ENCODE measurements at places on chromosomes 3 and 15.

- DNase-seq: no peak
These were observed 68.1 kb downstream of the PFN2 start for GRCh38 chr3:149902498-149903139.

- no peak for DNase-seq
These were observed 64.4 kb downstream of the NSMCE3 start for GRCh38 chr15:29205186-29205585.

GRCh38 chr15:32643907-32644445 lies 2.5 kb downstream of the SCG5 start:
- no peak for DNase-seq

- no peak for DNase-seq
These were observed 22.5 kb downstream of the KIF7 start for GRCh38 chr15:89632563-89633430.

- DNase-seq: no peak
These were observed 465.8 kb downstream of the FOXP1 start for GRCh38 chr3:71117572-71118247.

DNA sequence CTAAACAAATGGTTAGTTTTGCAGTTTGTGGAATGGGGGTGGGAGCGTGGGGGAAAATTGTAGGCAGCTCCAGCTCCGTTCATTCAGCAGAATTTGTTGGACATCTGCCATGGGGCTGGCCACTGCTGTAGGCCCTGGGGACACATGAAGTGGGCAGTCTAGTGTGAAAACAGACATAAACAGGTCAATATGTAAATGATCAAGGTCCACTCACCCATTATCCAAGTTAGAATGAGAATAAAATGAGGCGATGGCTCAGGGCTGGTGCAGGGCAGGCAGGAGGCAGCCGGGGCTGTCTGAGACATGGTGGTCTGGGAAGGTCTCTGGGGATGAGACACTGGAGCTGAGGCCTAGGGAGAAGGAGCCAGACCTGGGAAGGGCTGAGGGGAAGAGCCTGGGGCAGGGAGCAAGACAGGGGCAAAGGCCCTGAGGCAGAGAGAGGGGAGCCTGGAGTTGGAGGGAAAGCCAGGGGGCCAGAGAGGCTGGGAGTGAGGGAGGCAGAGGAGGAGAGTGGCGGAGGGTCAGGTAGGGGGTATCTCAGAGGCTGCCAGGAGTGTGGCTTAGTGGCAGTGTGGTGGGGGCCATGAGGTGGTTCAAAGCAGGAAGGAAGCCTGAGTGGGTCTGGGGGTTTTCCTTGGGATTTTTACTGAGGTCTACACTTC lies 6.2 kb upstream of the SLC6A6 start:
- no peak for DNase-seq

DNA sequence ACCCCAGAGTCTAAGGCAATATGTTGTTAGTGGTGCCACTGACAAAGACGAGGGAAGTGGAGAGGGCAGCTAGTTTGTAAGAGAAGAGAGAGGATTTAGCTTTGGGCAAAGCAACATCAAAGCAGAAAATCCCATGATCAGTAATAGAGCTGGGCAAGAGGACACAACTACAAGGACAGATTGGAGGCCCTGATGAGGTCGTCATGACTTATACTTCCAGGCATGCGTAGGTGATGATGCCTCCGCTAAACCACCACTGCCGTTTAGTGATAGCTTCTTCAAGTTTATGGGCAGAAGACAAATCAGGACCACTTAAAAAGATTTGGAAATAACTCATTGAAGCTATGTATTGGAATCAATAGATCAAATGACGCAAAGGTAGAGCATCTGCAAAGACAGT lies 2.6 kb downstream of the HRG start:
- DNase-seq: no peak

- DNase-seq: no peak
These were observed 13.0 kb upstream of the SLC28A1 start for GRCh38 chr15:84871428-84871985.

- DNase-seq: no peak
These were observed 87.5 kb downstream of the ADAMTS17 start for GRCh38 chr15:100254285-100254684.

DNA sequence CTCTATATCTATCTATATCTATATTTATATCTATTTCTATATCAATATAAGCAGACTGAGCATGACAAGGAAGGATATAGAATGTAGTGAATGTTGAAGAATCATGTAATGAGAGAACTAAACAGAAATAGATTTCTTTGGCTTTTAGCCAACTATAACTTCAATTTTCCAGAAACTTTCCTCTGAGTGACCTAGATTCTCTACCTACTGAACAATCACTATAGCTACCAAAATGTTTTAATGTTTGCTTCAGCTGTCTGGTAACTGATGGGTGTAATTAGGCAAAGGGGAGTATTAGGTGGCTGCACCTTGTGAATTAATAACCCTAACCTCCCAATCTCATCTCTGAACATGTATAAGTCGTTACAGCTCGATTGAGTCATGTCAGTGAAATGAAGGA lies 76.4 kb upstream of the ROBO1 start:
- no peak for DNase-seq

DNA sequence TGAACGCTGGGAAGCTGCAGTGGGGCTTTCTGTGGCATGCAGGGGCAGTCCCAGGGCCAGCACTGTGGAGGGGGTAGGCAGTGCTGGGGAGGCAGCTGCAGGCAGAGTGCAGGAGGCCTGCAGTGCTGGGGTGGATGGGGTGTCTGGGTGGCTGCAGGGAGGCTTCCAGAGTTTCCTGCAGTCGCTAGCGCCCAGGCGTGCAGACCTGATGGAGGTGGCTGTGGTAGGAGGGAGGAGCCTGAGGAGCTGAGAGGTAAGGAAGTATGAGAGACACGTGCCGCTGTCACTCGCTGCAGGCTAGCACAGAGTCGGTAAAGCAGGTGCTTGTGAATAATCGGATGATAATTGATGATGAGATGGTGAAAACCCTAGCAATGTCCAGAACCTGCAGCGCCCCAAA lies 16.3 kb downstream of the SYNM start:
- no peak for DNase-seq

- DNase-seq: no peak
These were observed 244.5 kb downstream of the FGF12 start for GRCh38 chr3:192482809-192483208.

GRCh38 chr3:188390343-188390718 lies 236.4 kb downstream of the LPP start:
- no peak for DNase-seq

- no peak for DNase-seq
These were observed 73.4 kb downstream of the CRYBG3 start for GRCh38 chr3:97895216-97895615.

DNA sequence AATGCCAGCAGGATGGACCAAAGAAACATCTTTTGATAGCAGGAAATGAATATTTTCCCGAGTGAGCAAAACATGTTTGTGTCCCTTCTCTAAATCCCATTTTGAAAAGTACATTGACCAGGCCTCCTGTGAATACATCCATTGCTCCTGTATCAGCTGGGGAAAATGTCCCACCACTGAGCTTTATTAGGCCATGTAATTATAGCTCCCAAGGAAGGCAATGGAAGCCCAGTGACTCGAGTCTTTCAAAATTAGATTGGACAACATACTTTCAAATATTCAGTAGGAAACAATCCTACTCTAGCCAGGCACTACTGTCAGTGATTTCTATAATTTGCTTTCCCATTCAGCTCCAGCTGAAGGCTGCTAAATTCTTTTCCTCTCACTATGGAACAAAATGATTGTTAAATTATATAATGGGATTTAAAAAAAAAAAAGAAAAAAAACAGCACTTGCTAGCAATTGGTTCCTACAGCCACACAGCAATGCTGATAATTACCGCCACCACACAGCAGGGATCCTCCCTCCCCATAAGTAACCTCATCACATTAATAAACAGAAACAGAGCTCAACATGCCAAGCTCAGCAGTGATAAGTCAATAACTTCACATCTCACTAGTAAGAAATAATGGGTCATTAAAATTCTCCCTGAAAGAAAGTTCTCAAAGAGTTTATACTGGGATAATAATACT lies 172.4 kb upstream of the SLC2A2 start:
- no peak for DNase-seq

DNA sequence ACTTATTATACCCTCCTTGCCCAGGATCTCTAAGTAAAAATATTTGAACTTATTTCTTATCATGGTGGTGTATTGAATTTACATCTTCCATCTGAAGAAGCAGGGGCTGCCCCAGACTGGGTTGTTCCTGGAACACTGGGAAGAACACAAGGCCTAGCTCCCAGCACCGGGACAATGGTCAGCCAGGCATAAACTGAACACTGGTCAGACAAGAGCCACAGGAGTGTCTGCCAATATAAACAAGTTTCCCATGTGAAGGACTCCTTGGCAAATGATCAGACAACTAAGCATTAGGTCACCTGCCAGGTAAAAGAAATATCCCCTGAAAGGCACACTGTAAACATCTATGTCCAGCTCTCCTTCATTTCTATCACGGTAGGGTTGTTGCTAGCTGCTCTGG lies 172.4 kb downstream of the ATP8B4 start:
- DNase-seq: no peak

DNA sequence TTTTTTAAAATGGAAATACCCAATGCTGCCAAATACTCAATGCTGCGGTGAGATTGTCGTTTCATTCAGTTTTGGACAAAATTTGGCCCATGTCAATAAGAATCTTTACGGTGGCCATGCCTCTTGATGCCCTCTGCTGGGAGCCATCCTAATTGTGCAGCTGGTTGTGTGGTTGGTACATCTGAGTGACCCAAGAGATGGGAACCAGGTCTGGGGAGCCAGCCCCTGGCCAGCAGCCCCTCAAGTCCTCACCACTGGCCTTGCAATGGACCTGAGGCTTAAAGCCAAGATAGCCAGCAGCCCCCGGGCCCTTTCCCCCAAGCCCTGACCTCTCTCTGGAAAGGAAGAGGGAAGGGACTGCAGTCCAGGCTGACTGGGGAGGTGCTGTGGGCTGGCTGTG lies 36.4 kb upstream of the ESYT3 start:
- no peak for DNase-seq

DNA sequence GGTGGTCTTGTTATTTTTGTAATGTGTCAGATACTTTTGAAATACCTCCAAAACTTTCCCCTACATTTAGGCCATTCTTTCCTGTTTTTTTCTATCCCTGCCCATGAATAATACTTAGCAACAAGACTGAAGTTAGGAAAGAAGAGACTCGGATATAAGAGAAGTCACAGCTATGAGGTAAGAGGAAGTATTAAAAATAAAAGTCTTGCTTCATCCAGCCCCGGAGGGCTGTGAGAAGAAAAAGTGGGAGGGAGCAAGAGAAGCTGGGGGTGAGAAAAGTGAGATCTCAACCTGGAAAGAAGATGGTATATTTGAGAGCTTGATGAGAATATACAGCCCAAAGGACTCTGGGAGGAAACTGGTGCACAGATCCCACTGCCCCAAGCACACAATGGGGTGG lies 213.5 kb upstream of the CDIN1 start:
- no peak for DNase-seq

DNA sequence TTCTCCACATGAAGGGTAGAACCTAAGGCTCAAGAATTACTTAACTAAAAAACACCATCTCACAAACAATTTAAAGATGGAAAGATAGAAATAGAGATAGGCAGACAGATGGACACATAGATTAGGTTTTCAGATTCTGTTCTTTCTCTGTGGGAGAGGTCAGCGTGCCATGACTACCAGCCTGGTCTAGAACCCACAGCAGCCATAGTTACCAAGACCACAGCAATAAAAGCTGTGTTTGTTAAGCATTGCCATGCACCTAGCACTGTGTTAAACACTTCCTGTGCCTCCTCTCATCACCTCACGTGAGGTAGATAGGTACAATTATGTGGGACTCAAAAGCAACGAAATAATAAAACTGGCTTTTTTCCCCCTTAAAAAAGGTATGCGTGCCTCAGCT lies 83.1 kb upstream of the TSEN2 start:
- DNase-seq: no peak

- DNase-seq: no peak
These were observed 108.8 kb upstream of the LYSMD4 start for GRCh38 chr15:99842071-99842470.

DNA sequence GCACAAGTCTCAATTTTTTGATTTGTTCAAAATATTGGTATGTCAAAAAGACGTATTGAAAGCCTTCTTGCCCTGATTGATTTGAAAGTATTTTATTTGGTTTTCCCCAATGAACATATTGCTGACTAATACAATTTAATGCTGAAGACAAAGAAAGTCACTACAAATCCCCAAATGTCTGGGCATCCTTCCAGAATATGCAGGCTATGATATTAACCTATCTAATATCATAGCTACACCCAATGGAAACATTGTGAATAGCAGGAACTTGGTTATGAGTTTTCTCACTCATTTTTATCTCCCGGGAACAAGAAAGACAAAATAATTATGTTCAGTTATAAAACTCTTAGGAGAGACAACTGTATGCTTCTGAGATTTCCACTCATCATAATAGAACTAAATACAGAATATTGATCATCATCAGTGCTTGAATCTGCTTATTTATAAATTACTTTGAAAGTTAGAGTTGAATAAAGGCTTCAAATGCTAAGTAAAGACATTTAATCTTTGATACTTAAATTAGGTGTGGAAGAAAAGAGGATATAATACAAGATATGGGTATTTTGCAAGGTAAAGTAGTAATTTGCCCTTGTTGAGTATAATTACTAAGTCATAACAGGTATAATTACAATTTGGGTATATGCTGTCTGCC lies 483.9 kb downstream of the RBMS3 start:
- DNase-seq: peak; percentile 10

- DNase-seq: no peak
These were observed 571.9 kb upstream of the CBLB start for GRCh38 chr3:106440672-106441071.

GRCh38 chr3:21392526-21392925 lies 358.5 kb downstream of the ZNF385D start:
- DNase-seq: no peak

- DNase-seq: no peak
These were observed 123.9 kb downstream of the ANO10 start for GRCh38 chr3:43497905-43498365.

GRCh38 chr3:182533394-182533793 lies 259.9 kb upstream of the ATP11B start:
- DNase-seq: no peak

- no peak for DNase-seq
These were observed 915 bp upstream of the CALML4 start for GRCh38 chr15:68205954-68206539.

- no peak for DNase-seq
These were observed 445.5 kb upstream of the TBL1XR1 start for GRCh38 chr3:177642804-177643125.

DNA sequence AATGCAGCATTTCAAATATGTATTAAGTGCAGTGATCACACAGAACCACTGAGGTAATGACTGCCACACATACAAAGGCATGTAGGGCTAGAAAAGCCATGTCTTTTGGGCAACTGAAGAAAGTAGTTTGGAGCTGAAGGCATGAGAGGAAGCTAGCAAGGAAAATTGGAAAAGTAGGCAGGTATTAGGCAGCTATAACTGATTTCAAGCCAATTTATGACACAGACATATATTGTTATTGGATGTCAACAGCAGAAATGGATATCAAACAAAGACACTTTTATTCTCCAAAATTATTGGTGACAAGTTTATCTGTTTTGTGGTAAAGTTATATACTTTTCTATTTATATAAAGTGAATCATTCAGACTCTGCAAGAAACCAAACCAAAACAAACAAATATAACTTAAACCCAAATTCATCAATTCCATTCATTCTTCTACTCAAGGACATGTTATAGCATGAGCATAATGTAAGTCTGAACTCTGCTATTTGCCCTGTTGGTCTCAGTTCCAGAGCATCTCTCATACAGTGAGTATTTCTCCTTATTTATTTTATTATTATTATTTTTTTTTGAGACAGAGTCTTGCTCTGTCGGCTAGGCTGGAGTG lies 307.4 kb upstream of the COL8A1 start:
- no peak for DNase-seq

GRCh38 chr3:48402281-48402732 lies 27.6 kb downstream of the PLXNB1 start:
- DNase-seq: peak; percentile 65

All from SJSA1 (cell line).